Omental fat pad (tissue), 4 donors: ENCODE measurements at places on chromosomes 4 and X.

DNA sequence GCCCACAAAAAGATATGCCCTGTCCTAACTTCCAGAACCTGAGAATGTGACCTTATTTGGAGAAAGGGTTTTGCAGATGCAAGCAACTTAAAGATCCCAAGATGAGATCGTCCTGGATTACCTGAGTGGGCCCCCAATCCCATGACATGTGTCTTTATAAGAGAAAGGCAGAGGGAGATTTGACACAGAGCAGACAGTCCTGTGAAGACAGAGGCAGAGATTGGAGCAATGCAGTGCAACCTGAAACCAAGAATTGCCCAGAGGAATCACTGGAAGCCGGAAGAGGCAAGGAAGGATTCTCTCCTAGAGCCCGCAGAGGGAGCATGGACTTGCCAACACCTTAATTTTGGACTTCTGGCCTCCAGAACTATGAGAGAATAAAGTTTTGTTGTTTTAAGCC is 171.5 kb downstream of the SMIM20 start:
- no peak for DNase-seq

GRCh38 chrX:119809185-119809666 is 17.8 kb upstream of the RPL39 start:
- no peak for DNase-seq

DNA sequence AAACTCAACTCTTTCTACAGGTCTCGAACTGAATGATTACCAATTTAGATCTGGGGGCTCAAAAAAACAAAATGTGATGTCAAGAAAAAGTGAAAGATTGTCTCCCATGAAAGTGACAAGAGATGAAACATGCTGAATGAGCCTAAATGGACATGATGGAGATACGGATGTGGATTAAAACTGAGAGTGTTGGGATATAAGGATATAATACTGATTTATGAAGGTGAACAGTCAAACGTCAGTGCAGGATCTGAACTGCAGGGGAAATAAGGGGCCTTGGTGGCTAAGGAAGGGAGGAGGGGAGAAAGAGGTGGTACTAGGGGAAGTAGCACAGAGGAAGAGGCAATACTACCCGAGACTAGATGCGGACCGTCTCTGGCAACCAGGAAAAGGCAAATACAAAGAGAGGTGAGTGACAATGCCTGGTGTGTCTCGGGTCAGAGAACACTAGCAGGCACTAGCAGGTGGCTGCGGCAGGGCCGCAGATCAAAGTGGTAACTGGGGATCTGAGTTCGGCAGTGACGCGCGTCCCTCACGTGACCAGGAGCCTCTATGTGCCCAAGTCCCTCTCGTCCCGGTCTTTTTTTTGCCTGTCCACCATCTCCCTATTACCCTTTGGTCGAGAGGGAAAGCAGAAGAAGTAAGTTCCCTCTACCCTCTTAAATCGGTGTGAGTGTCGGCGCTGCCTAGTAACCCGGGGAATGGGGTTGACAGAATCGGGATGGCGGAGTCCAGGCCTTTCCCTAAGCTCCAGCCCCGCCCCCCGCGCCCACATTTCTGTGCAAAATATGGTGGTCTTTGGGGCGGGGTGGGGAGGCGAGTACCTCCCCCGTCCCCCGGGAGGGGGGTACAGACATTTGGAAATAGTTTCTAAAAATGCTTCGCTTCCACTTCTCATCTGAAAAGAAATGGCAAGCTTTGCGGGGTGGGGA is at the start of gene TCEAL1:
TCEAL1 (plus strand) TSS at position 590 of the 932 bp plus-strand sequence. CDS start 942 bp downstream, outside the sequence.
- peak; percentile 35 for DNase-seq

- DNase-seq = no peak
Measured at GRCh38 chr4:152885185-152885584, 50.9 kb upstream of the FHDC1 start.

GRCh38 chrX:153642051-153642654 is 4.8 kb upstream of the DUSP9 start:
- DNase-seq = no peak

DNA sequence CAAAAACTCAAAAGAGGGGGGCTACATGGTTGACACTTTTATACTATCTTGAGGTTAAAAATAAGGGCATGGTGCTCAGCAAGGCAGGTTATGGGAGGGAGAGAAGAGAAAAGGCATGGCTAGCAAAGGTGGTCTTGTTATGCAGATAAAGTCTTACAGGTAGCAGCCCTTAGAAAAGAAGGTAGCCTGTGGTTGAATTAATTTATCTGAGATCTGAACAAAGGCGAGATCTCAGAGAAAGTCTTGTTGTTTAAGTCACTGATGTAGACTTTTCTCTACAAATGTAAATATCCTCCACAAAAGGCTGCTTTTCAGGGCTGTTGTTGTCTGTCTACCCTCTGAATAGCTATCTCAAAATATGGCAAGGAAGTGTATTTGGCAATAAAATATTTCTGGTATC is 1250.4 kb downstream of the PCDH18 start:
- no peak for DNase-seq

DNA sequence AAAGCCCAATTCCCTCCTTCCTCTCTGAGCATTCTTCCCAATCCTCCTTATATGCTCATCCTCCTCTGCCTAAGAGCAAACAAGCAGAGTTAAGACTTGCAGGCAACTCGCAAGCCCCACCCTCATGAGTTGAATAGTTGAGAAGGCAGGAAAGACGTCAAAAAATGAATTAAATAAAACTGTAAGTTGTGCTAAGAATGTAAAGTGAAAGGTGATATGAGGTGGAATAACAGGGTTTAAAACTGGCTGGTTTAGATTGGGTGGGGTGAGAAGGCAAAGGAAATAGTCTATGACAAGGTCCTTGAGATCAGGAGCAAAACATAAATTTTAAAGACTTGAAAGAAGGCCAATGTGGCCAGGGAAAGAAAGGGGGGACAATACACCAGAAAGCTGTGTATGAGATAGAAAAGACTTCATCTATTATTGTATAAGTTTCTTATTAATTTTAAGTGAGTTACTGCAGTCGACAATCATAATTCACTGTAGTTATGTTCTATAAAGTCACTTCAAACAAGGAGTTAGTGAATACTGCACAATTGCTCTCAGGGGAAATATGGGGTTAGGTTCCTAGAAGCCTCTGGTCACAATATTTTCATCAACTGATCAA is 124.9 kb downstream of the RELL1 start:
- no peak for DNase-seq

GRCh38 chrX:14491689-14492088 is 37.6 kb upstream of the GLRA2 start:
- no peak for DNase-seq

- DNase-seq = no peak
Measured at GRCh38 chr4:71752383-71753042, 31.4 kb downstream of the GC start.

- DNase-seq = no peak
Measured at GRCh38 chrX:98924511-98924910, 1485.6 kb downstream of the PCDH19 start.

DNA sequence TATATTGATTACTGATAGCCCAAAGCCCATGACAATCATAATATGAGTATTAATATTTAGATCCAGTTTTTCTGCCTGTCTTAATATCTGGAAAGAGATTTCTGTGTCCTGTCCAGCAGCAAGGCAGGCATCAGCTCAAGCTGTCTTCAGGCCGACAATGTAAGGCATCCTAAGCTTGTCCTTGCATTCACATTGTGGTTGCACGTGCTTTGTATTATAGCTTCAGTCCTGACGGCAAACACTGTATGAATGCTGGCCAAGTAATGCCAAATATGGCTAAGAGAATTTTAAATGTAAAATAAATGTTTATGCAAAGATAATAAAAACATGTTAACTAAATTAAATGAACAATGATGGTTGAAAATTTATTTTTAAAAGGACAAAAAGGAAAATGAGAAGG is 255.7 kb upstream of the RPS6KA3 start:
- no peak for DNase-seq

DNA sequence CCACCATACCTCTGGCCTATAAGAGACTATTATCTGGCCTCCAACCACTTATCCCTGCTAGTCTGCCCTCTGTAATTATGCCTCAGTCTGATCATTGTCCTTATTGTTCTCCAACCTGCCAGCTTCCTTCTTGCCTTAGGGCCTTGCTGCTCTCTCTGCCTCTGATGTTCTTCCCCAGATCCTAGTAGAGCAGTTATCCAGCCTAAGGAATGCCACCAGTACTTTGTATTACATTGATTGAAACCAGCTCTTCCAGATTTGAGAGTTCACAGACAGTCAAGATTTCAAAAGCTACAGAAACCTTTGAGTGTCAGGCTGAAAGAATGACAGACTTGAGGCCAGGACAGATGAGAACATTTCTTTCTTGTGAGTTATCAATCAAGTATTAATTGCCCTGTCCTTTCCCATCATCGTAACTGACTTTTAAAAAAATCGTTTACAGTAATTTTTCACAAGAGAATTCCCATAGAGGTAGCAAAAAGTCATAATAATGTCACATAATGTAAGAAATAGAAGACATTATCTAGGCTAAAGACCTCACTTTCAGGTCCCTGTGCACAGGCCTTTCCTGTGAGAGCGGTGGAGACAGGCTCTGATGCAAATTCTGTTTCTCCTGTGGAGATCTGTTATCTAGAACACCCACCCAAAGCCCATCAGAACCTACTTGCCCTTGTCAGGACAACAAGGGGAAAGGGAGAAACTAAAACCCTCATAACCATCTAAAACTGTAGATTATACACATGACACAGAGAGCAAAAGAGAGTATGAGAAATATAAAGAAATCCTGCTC is 64.1 kb upstream of the GUCY1A1 start:
- no peak for DNase-seq

DNA sequence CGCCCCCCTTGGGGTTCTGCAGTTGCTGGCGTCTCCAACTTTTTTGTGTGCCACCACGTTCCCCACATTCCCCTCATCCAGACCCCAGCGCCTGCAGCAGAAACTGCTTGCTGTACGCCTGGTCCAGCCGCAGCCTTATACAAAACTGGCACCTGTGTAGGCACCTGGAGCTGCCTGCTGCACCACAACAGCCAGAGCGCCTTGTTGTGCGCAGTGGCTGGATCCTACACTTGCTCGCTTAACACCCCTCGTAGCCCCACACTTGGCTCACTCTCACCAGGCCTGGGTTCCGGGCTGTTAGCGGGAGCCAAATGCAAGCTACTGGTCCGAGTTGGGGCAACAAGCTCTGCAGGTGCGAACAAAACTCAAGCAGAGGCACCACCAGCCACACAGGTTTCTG is 136.8 kb downstream of the TECRL start:
- no peak for DNase-seq

GRCh38 chr4:78292341-78292740 is 235.2 kb downstream of the FRAS1 start:
- no peak for DNase-seq

- no peak for DNase-seq
Measured at GRCh38 chr4:110271986-110272385, 73.6 kb upstream of the ELOVL6 start.

DNA sequence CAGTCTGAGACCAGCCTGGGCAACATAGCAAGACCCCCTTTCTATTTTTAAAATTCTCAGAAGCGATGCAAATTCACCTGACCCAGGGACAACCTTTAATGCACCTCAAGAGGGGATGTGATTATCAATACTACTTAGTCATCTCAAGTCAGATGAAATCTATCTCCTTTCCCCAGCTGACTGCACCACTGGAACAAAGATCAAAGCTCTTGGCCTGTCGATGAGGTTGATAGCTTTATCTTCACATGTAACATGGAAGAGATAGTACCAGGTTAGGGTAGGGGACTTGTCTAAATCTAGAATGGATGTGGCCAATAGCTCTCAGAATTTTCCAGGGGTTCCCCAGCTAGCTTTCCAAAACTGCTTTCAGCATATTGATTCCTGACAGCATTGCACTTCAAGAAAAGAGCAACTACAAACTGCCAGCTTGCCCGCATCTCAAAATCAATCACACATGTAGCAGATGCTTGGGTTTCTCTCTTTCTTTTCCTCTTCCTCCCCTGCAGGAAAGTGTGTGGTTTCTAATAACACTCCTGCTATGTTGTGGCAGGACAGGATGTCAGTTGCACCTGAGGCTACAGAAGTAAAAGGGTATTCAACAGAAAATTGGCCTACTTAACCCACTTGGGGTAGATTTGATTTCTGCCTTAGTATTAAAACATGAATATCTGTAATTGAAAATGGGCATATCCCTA is 12.2 kb upstream of the TMEM164 start:
- no peak for DNase-seq

GRCh38 chrX:72255445-72255844 is 16.6 kb upstream of the ERCC6L start:
- no peak for DNase-seq

- no peak for DNase-seq
Measured at GRCh38 chr4:17912011-17912410, 101.2 kb downstream of the NCAPG start.

DNA sequence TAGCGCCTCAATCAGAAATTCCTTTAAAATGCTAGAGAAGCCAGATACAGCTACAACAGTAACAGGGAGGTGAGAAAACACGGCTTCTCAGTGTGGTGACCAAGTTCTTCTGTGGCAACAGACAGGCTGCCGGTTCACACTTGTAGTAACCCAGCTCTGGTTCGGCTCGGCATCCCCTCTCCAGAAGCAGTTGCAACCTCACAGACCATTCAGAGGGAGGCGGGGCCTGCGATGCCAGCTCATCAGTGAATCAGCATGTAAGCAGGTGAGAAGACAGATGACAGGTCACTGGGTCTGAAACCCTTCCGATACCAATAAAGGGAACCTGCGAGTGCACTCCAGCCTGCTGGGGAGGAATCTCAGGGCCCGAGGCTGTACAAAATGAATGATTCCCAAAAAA is 251.0 kb downstream of the KCNIP4 start:
- DNase-seq = no peak

DNA sequence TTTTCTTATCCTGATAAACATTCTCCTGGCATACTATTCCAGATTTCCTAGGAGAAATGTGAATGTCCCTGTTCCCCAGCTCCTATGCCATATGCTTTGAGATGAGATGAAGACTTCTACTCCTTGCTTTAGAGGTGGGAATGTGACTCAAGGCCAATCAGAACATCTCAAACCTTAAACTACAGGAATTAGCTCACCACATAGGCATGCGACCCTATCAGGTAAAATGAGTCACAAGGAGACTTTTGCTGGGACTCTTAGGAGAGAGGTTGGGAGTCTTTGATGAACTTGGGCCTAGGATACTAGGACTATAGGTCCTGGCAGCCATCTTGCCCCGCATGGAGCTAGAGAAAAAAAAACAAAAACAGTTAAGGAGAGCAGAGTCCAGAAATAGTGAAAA is 5.8 kb upstream of the USO1 start:
- no peak for DNase-seq

- no peak for DNase-seq
Measured at GRCh38 chrX:47366041-47366722, 4.2 kb upstream of the ZNF157 start.

DNA sequence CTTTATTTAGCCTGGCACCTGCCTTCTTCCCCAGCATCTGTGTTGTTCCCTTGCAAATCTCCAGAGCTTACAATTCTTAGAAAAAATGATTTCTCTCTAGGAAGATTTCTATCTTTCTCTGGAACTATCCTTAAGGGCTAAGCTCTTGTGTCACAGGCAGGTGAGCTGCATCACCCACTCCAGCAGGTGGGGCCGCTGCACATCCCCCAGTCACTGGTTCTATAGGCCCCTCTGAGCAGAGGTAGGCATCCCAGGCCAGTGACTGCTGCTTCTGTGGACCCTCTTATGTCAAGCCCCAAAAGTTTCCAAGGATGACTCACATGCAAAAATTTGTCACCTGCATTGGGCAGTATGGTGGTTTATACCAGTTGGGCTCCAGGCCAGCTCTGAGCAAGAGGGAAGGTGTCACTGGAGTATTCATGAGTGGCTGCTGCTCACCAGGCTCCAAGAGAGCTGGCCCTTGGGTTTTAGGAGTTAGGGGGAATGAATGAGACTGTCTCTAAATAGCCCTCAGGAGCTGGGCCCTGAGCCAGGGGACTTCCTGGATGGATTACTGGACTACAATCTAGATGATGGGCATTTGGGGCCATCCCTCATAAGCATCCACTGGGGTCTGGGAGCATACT is 208.1 kb upstream of the EOLA2 start:
- no peak for DNase-seq
